Ascending aorta (tissue), 2 donors: ENCODE measurements at places on chromosomes 16 and 17. TPM values are rescaled to one million over a fixed set of nuclear protein-coding genes. Genes with fewer than 3 reads are reported as not detected.

- no peaks in the 10 kb centered on the region for H3K4me1 ChIP-seq
- no peaks in the 10 kb centered on the region for H3K36me3 ChIP-seq
- H3K4me3 ChIP-seq: no peak overlapping the region
Measured at GRCh38 chr16:63653044-63653839, 1468.6 kb downstream of the CDH11 start.

- H3K36me3 ChIP-seq: no peaks in the 10 kb centered on the region
- H3K4me3 ChIP-seq: no peak overlapping the region
- H3K4me1 ChIP-seq: no peaks in the 10 kb centered on the region
- H3K27ac ChIP-seq: no peak overlapping the region
Measured at GRCh38 chr16:71373073-71373472, 14.6 kb downstream of the CALB2 start.

- H3K4me1 ChIP-seq: no peaks in the 10 kb centered on the region
- no peak overlapping the region for H3K4me3 ChIP-seq
- no peaks in the 10 kb centered on the region for H3K36me3 ChIP-seq
- H3K27me3 ChIP-seq: no peaks in the 10 kb centered on the region
- no peak overlapping the region for H3K27ac ChIP-seq
Measured at GRCh38 chr16:49048557-49048956, 233.1 kb downstream of the CBLN1 start.

DNA sequence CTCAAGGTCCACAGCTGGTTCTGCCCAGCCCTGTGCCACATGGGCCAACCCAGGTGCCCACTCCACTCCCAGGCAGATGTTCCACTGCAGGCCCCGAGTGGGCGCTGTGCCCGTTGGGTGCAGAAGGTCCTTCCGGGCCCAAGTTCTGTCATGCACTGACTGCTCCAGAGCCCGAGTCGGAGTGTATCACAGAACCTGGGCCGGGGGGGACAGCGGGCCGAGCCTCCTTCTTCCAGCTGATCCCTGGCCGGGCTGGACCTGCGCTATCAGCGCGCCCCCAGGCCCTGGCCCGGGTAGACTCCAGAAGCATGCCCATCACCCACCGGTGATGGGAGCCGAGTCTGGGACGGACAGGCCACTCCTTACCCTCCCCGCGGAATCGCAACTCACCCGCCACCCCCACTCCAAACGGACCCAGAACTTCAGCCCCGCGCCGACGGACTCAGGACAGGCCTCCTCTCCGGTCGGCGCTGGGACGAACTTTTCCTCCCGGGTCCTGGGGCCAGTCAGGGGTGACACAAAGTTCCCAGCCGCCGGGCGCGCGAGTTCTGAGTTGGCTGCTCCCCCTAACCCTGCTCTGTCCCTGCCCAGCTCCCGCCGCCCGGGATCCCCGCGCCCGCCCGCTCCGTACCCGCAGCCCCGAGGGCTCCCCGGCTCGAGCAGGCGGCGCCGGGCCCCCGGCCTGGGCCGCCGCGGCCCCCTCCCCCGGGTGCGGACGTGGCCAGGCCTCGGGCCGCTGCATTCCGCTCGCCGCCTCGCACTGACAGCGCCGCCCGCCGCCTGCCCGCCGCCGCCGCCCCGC lies at the start of gene COPZ2:
Gene COPZ2 (minus strand): TSS at position 762 of the 802 bp plus-strand sequence. CDS start 20 bp downstream, at position 742.
- peak within 1 kb of the TSS; percentile 83 for H3K27ac ChIP-seq
- no peaks in the 10 kb centered on the region for H3K27me3 ChIP-seq
- peak; percentile 21 for DNase-seq
- peak within 1 kb of the TSS; percentile 69 for H3K4me3 ChIP-seq
- H3K4me1 ChIP-seq: peaks cover 9% of the 10 kb centered on the region

Gene EVPL
- total RNA-seq: not detected

Gene LRRC37A3
- 4.3 TPM for total RNA-seq
